Stimulated activated CD8-positive, alpha-beta memory T cell treated with anti-CD3 and anti-CD28 coated beads, Interleukin-7, amount 100 ng/mL, for 4 hours (primary cell): ENCODE measurements at places on chromosomes 4 and X.

- no peak for DNase-seq
These were observed 124.7 kb upstream of the LNX1 start for GRCh38 chr4:53716011-53716410.

DNA sequence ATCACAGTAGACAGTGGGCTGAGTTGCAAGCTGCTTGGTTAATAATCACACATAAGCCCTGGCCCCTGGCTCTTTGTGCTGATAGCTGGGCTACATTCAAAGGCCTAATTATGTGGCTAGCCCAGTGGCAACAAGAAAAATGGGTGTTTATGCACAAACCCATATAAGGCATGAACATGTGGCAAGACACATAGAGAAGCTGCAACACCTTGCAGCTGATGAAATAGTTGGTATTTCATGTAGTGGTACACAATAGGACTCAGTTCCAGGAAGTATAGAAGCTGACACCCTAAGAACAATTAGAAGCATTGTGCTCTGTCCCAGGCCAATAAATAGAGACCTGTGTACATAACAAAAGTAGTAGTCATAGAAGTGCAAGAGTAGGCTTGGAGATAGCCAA is 14.6 kb upstream of the ZNF630 start:
- no peak for DNase-seq

DNA sequence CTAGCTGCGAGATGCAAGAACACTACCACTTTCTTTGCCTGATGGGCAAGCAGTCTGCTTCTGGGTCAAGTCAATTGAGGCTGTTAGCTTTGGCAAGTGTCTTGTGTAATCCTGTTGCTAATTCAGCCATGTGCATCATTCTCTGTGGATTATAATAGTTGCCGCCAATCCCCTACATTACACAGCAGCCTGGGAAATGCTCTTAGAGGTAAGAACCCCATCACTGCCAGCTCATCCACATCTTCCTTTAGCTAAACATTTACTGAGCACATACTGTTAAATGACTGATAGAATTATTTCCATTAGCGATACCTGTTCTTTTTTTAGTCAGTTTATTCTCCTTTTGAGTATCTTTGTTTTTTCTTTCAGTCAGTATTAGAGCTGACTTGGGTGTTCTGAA is 116.2 kb downstream of the CBR4 start:
- DNase-seq: no peak

DNA sequence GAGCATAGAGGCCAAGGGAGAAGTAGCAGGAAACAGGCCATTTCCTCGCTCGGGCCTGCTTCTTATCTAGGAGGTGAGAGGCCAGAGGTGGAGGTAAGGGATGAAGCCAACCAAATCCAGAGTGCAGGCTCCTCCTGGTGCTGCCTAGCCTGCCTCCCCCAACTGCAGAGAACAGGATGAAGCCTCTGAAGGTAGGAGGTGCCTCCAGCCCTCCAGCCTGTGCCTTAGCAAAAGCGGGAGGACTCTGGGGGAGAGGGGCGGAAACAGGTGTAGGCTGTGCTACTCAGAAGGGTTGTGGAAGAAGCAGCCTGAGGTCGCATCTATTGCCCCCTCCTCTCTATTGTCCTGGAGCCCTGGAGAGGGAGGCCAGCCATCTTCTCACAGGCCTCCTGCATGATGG is 2.9 kb upstream of the MTM1 start:
- no peak for DNase-seq

DNA sequence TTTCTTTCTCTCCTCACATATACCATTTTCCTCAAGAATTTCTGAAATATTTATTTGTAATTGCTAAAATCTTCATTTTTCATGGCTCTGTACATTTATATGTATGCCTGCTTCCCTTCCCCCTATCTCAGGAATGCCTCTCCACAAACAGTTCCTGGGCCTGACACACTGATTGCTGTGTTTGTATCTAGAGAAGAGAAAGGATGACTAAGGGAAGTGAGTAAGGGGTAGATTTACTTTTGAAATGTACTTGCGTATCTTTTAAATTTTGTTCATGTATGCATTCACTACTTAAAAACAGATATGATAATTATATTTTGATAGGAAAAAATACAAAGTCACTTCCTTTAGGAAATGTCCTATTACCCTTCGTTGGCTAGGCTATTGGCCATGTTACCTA is 790.8 kb downstream of the PCDH18 start:
- no peak for DNase-seq

DNA sequence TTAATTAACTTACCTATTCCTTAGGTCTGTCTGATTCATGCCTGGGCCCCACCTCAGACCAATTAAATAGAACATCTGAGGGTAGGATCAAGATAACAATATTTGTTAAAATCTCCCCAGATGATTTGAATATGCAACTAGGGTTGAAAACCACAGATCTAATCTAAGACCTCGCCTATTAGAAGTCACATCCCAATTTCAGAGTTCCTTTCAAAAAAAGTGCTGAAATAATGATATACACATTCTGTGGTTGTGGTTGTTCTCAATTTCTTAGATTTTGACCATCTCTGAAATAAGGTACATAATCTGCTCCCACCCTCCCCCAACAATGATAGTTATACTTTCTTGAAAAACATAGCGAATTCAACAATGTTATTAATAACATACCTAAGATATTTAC is 27.7 kb downstream of the NIPAL1 start:
- DNase-seq: no peak

DNA sequence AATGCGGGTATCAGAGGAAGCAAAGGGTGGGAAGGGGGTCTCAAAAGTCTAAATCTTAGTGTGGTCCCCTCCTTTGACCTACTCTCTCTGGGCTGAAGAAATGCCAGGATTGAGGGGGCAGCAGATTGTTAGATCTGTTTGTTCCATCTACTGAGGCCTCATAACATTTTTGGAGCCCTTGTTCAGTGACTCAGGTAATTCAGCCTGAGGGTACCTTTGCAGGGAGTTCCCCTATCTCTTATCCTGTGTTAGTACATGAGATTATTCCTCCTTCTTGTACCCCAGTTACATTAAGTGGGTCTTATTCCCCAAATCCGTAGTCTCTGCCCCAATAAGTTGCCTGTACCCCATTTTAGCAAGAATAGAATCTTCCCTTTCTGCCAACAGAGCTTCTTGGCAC is 79.0 kb downstream of the RTL9 start:
- DNase-seq: no peak
